RCC 7860 (cell line): ENCODE measurements at places on chromosomes 16 and 17.
A peak's percentile ranks its signal among the peaks of the same experiment; 100 is the strongest.

DNA sequence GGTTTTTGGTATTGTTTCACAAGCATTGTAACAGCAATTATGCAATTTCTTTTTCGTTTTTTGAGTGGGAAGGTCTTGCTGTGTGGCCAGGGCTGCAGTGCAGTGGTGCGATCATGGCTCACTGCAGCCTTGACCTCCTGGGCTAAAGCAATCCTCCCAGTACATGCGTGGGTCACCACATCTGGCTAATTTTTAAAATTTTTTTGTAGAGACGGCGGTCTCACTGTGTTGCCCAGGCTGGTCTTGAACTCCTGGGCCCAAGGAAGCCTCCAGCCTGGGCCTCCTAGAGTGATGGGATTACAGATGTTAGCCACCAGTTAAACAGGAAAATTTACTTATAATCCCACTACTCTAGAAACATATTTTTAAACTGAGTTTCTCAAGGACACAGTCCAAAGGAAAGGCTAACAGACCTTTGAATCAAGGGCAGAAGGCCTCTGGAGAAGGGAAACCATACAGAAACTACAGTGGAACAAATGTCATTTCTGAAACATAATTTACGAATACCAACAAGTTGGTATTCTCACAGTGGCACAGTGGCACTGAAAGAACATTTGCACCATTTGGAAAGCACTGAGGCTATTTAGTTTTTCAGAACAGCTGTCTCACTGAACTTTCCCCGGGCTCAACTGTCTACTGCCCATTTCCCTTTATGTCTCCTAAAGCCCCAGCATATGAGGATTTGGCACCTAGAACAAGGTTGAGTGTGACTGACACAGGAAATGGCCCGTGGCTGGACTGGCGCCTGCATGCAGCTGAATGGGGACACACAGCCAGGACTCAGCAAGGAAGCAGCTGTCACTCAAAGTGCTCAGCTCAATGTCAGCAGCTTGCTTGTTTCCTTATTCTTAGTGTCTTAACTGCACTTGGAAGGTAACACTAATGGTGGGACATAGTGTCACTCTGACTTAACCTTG is 2.8 kb upstream of the PRKAR1A start:
- no peak for DNase-seq

- DNase-seq, result no peak
These were observed 335.3 kb downstream of the SNX29 start for GRCh38 chr16:12311877-12312276.

GRCh38 chr16:52069866-52070265 is 477.1 kb downstream of the TOX3 start:
- DNase-seq, result no peak

DNA sequence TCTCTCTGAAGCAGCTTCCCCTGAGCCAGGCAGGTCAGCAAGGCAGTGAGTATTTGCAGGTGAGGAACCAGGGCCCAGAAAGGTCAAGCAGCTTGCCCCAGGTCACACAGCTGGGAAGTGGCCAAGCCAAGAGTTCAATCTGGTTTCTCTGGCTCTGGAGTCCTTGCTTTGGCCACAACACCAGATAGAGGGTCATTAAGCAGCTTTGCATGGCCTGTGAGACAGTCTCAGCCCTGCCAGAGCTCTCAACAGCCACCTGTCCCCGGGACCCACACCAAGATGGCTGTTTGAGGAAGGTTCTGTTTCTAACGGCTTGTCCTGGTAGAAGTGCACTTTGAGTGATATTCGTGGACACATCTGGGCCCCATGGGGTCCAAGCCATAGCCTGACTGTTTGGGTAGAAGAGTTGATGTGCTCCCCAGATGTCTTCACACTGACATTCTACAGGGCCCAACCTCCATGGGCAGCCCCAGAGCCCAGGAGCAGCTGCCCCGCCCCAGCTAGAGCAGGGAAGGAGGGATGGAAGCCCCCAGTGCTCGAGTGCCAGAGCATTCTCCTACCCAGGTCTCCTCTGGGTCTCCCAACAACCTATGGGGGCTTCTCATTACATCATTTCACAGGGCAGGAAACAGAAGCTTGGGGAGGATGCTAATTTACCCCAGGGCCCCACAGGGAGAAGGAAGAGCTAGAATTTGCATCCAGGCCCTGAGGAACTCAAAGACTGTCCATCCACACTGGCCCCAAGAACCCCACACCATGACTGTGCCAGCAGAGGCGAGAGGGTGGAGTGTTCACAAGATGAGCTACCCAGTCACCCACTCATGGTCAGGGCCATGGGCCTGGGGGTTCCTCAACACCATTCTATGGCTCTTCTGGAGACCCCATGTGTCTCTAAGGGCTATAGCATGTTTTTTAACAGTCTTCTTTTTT is 107.3 kb upstream of the CDH5 start:
- no peak for DNase-seq

- DNase-seq, result no peak
These were observed 119.2 kb downstream of the RPTOR start for GRCh38 chr17:80663781-80664206.

DNA sequence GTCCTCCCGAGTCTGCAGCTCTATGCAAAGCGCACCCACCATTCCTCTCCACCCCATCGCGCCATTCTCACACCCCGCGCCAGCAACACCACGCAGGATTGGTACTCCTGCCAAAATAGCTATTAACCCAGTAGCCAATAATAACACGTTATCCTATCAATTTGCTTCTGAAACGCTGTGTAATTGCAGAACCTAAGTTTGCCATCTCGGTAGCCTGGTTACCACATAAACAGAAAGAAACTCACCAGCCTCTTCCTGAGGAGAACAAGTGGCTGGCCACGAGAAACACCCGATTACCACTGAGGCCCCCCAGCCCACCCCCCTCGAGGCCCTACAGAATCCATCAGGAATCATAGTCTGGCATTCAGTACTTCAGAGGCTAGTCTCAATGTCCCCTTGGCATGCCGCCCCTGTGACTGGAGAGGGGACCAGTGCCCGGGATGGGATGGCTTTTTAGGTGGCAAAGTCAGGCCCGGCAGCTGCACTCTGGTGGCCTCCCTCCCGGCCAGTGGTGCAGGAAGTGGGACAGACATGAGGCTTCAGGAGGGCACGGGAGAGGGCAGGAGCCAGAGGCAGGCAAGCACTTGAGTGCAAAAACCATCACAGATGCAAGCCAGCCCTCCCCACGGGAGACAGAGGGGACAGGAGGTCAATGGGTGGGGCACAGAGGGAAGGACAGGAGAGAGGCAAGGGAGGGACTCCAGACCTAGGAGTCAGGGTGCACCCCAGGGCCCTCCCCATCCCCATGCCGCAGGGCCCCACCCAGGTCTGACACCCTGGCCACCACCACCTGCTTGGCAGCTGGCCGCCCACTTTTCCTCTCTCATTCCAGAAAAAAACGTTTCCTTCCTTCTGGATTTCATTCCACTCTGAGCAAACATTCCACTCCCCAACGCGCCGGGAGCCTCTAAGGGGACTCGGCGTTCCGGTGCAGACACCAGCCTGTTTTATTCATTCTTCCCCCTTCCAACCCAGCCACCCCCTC is 192.5 kb downstream of the ZNF423 start:
- DNase-seq, result no peak

DNA sequence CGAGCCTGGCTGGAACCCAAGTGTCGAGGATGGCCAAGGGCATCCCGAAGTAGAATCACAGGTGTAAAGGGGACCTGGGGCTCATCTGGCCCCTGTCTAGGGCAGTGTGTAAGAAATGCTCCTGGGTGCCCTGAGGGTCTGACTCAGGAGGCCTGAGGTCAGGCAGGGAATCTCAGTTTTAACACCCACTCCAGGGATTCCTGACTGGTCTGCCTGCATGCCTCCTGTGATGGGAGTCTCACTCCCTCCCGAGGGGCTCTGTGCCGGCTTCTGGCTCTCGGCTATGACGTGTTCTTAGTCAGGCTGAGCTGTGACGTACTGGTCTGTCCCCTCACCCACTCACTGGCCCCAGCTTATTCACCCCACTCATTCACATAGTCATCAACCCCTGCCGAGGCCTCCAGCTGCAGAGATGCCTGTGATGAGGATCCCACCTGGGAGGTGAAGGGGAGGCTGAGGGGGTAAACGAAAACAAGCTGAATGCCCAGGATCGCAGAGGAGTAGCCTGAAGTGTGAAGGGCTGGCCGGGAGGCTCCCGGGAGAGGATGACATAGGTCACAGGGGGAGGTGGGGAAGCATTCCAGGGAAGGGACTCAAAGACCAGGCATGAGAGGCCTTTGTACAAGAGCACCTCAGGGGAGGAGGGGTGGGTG is 23.8 kb downstream of the FAM83G start:
- peak; percentile 21 for DNase-seq
